ENCODE measurements at places on chromosomes 13 and 19.
A peak's percentile ranks its signal among the peaks of the same experiment; 100 is the strongest.

GRCh38 chr13:63651394-63651793, 2235.7 kb upstream of the PCDH20 start:
- no peak for DNase-seq

DNA sequence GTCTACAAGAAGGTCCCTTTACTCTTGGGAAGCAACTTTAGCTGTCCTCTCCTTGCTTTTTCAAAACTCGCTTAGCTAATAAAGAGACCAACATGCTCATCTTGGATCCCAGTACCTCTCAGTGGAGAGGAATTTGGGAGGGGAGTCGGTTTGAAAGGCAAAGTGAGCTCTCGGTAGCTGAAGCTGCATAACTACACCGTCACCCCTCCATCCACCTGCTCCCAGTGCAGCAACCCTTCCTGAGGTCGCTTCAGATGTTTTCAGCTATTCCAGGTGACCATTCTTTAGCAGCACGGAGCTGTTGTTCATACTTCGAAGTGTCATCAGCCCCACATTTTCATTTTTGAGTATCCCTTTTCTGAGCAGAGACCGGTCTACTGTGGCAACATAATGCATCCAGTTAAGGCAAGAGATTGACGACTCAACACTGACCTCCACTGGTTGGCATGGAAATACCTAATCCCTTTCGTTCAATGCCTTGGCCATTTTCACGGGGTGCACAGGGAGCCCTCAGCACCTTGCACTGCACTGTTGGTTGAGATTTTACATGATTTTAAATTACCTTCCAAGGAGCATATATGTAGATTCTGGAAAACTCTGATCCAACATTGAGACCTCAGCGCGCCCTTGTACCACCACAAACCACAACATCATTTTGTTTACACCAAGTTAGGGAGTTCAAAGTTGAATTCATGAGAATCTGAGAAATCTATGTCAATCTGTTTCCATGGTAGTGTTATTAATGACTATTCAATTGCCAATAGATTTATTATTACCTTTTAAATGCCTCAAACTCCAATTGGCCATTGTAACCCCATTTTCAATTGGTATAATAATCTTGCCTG, 42.2 kb downstream of the DLEU7 start:
- peak; percentile 49 for DNase-seq

GRCh38 chr13:97321101-97321500, 99.0 kb downstream of the MBNL2 start:
- DNase-seq, result no peak

DNA sequence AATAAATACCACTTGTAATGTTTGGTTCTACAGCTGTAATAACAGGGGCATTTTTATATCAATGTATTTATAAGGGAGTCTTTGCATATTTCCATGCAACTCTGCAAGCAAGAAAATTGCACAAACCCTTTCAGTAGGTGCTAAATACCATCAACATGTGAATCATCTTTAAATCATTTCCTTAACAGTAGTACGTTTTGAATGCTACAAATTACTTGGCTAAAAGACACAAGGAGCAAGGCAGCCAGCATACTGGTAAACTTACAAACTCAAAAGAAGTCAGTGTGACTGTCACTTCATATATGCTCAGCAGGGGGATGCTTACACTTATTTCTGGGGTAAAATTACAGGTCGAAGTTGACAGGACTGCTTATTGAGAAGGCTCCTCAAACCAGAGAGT, 402.4 kb downstream of the EFNB2 start:
- DNase-seq, result no peak

DNA sequence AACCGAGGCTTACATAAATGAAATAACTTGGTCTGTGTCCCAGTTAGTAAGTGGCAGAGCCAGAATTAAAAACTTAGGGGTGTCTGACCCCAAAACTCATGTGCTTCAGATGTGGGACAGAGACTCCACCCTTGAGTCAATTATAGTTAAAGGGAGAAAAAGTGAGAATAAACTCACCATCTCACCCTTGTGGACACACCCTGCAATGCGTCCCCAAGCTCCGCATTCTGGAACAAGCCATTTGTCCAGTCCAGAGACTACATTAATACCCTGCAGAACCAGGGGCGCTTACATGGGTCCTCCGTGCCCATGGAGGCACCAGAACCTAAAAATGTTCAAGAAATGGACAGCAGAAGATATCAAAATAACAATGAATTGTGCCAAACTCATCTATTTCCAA, 207.0 kb upstream of the ZNF507 start:
- DNase-seq, result no peak

DNA sequence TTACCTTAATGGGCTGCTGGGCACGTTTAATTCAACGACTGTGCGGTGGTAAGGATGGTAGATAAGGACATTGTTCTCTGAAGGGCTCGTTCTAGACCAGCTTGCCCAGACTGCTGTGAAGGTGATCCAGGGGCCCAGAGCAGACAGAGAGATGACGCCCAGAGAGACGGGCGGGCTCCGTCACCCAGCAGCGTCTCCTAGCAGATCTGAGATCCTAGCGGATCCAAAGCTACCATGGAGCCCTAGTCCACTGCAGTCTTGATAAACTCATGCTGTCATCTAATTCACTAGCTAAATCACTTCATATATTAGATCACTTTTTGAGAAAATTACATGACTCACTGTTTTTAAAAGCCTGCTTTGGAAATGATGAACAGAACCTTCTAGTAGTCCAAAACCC, 21.5 kb downstream of the COL4A2 start:
- no peak for DNase-seq

GRCh38 chr19:14514215-14514863, 3.9 kb downstream of the DNAJB1 start:
- DNase-seq, result no peak

DNA sequence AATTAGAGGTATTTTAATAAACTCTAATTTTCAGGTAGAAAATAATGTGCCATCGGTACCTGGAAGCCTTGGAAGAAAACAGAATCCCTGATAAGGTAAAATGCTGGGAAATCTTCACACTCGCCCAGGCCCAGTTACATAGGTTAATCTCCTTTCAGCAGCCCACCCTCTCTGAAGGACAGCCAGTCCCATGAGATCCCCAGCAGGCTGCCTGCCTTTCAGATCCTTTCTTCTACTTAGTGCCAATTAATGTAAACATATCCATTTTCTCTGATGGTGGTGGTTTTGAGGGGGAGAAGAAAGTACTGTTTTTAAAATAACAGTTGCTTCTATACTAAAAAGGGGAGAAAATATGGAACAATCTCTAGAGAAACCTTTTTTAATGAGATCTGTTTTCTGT, 12.2 kb downstream of the SMAD9 start:
- DNase-seq, result no peak

- DNase-seq, result no peak
Observed at GRCh38 chr13:77810430-77810829, 108.2 kb downstream of the EDNRB start.

DNA sequence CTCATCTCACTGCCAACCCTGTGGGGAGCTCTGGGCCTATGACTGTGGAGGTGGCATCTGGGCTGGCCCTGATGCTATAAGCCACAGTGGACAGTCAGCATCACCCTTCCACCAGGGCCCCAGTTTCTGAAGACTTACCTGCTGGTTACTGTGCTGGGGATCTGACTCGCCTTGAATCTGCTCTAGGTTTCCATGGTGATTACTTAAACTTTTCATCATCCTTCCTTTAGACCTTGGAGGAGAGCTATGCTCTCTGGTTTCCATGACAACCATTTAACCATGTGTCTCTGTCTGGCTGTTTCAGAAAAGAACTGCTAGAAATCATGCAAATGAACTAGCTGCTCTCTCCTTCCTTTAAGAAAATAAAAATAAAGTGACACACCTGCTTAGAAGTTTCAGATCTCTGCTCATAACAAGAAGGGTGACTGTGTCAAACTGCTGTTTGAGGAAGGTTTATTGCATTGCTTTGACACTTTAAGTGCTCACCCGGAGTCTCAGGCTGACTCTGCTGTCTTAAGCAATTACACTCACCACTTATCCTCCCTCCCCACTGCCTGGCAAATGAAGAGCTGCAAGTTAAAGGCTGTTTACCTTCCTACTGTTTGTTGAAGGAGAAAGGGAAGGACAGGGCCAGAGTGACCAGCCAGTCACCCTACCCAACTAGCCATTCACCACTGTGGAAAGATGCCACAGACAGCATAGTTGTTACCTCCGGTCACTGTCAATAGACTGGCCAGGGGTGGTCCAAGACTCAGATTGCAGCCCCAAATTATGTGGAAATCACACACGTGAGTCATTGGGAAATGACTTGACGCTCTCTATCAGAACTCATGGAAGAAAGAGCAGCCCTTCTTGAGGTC, 87.6 kb downstream of the HSPH1 start:
- DNase-seq, result no peak

DNA sequence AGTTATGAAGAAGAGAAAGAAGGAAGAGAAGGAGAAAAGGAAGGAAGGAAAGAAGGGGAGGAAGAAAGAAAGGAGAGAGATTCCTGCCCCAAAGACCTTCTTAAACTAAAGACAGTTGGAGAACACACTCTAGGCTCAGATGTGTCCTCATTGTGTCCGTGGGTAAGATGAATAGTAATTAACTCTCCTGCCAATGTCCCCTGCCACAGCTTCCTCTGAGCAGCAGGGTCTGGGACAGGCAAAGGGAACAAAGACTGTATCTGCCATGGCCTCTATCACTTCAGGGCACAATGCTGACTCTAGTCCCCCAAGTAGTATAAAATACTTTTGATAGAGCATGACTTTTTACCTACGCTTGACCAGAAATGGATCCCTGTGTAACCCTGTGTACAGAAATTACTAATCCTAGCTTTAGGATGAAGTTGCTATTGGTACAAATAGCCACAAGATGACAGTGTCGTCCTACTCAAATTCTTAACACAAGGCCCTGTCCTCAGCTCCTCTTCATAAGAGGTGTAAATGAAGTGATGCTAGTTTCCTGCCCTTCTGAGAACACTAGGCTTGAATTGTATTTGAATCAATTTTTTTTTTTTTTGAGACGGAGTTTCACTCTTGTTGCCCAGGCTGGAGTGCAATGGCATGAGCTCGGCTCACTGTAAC, 186.2 kb upstream of the GPR12 start:
- DNase-seq, result no peak

GRCh38 chr19:45200568-45200967, 22.0 kb downstream of the BLOC1S3 start:
- no peak for DNase-seq

DNA sequence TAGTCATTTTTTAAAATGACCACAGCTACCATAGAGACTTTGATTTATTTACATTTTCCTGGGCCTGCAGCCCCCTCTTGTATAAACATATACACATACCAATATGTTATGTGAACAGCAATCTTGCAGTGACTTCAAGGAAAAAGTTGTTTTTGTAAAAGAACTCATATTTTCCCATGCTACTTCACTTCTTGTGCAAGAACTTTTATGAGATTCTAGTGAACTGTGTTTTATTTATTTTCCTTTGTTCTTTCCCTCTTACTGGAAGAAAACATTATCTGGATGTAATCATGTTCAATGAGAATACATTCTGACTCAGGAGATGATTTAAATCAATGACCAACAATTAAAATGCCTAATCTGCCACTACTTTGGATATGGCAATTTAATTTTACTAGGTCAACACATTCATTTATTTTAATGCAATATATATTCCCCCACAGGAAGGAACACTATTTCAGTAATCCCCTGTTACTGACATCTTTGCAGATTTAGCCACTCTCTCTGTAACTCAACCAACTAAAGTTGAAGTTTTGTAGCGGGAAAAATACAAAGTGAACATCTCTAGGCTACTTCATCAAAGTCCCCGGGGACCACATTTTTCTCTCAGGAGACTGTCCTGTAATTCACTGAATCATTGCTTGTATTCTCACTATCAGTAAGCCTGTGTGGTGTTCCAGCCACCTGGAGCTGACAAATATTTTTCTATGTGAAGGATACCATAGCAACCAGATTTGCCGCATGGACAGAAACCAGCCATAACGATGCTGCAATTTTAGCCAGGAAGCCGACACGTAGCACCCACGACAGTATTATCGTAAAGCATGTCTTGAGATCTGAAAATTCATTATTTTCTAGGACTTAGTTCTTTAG, 90.5 kb downstream of the STARD13 start:
- DNase-seq, result no peak
